ENCODE measurements at places on chromosomes 12 and 14.
A peak's percentile ranks its signal among the peaks of the same experiment; 100 is the strongest.

GRCh38 chr14:89767861-89768268 lies 186.7 kb downstream of the EFCAB11 start:
- no peak for DNase-seq

- DNase-seq: no peak
These were observed 2.8 kb downstream of the CAND1 start for GRCh38 chr12:67271976-67272375.

- DNase-seq: no peak
These were observed 7.8 kb downstream of the CDK17 start for GRCh38 chr12:96392397-96392796.

GRCh38 chr12:92242907-92243306 lies 97.3 kb upstream of the BTG1 start:
- DNase-seq: no peak

DNA sequence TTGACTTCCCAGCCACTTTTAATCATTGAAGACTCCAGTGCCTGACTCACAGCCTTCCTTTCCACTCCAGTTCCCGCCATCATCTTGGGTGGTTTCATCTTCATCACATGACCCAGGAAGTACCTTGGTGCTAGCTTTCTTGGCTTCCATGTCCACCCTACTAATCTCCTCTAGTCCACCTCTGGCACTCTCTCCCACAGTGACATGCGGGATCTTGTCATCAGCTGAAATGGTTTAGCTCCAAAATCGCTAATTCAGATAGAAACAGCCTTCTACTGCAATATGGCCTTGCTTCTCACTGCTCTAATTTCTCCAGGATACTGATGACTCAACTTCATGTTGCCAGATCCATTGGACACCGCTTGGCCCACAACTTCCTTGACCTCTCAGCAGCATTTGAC lies 24.5 kb downstream of the WDR20 start:
- no peak for DNase-seq

GRCh38 chr14:94129758-94130414 lies 482 bp upstream of the IFI27L2 start:
- DNase-seq: peak; percentile 42

GRCh38 chr14:57739516-57739915 lies 126.4 kb downstream of the SLC35F4 start:
- no peak for DNase-seq

DNA sequence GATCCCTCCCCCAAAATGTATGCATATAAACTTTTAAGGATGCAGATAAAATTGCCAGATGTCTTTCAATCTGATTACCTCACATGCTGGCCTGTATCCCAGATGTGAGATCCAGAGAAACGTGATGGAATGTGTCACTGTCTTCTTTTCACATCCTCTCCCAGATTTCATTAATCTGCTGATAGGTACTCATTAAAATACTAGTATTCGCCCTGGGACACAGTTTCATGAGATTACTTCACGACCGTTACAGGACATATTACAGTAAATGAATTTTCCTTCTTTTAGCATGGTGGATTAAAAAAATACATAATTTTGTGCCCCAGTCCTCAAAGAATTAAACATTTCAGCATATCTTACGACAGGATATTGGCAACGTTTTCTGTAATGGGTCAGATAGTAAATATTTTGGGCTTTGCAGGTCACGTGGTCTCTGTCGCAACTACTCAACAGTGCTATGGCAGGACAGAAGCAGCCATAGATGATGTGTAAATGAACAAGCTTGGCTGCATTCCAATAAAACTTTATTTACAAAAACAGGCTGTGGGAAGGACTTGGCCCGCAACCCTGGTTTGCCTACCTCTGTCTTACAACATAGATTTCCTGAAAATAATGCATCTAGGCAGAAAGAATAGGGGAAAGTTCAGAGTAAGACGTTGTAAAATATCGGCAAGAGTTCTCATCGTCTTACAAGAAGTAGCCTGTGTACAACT lies 156.0 kb upstream of the DIO3 start:
- DNase-seq: no peak

- no peak for DNase-seq
These were observed 89.1 kb downstream of the BEGAIN start for GRCh38 chr14:100498068-100498467.

- no peak for DNase-seq
These were observed 75.8 kb downstream of the PPP1R36 start for GRCh38 chr14:64625386-64626232.

DNA sequence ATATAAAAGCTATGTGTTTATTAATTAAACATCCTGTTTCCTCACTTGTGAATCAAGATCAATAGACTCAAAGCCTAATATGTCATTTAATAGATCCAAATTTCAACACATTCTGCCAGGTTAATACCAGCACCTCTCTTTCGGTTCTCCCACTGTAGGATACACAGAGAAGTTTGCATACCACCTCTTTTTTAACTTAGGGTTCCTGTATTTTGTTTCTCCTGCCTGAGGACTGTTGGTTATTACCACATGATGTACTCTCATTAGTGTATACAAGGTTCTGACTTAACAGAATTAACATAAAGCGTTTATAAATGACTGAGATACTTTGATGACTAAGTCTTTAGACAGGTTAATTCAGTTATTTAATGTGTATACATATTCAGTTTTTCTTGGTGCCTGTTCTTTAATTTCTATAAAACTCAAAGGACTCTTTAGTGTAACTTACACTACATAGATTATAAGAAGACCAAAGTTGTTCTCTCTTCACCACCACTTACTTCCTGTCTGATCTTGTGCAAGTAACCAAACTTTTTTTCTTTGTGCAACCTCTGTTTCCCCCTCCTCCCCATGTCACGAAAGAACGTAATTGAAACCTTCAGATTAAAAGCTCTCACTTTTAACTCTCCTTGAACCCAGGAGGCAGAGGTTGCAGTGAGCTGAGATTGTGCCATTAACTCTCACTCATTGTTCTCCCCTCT lies 89.8 kb upstream of the DNM1L start:
- DNase-seq: no peak

- no peak for DNase-seq
These were observed 13.2 kb upstream of the MAP4K5 start for GRCh38 chr14:50545618-50546017.

DNA sequence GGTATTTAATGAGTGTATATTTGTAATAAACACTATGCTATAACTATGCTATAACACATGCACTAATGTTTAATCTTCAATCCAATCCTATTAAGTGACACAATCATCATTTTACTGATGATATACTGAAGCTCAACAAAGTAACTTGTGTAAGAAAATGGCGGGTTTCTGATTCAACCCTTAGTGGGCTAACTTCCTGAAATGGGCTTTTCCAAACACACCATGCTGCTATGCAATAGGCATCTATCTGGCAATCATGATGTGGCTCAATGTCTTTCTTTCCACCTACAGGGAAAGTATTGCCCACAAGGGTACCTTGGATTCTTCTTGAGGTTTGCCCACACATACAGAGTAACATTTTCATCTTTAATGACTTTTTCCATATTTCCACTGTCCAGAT lies 48.3 kb downstream of the DNAI7 start:
- no peak for DNase-seq

DNA sequence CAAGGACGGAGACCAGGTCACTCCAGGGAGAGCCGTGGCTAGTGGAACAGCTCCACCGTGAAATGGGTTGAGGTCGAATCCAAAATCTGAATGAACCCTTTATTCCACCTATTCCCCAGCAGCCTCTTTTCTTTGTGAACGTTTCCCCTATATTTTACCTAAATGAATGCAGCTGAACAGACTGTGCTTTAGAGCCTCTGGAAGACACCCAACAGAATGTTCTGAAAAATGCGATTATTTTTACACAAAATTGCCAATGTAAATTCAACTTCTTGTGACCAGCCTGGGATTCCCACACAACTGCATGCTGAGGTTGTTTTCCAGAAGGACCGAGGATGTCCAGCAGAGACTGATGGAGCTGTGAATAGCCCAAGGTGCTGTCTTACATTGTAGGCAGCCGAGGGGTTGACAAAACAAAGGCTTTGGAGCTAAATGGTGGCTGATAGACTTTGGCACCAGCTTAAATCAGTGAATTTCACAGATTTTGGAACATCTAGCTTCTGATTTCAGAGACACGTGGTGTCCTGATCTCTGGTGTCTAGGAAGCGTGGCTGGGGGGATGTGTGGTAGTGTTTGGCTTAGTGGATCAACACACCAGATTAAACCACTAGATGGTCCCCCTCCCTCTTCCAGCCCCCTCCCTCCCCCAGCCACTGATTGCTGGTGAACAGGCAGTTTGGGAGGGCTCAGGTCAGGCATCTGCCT lies 150.4 kb downstream of the ZNF664 start:
- DNase-seq: no peak

DNA sequence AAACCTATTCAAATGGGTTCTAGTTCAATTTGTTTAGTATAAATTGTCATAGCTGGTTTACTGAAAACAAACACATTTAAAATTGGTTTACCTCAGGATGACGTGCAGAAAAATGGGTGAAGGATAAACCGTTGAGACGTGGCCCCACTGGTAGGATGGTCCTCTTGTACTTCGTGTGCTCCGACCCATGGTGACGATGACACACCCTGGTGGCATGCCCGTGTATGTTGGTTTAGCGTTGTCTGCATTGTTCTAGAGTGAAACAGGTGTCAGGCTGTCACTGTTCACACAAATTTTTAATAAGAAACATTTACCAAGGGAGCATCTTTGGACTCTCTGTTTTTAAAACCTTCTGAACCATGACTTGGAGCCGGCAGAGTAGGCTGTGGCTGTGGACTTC lies 8.3 kb downstream of the CALM1 start:
- no peak for DNase-seq

DNA sequence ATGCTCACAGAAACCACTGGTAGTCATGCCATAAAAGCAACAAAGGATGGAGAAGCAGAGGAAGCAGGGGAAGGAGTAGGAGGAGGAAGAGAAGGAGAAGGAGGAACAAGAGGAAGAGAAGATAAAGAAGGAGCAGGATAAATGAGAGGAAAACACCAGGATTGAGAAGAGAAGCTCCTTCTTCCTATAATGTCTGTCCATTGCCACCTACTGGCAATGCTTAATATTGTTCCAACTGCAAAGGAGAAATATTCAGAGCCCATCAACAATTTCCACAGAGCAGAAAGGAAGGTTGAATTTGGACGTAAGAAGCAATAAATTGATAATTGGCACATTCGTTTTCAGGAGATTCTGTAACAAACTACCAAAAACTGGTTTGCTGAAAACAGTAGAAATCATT lies 898.4 kb downstream of the SLC16A7 start:
- DNase-seq: peak; percentile 15

- DNase-seq: no peak
These were observed 51.6 kb upstream of the RIC8B start for GRCh38 chr12:106722837-106723236.

DNA sequence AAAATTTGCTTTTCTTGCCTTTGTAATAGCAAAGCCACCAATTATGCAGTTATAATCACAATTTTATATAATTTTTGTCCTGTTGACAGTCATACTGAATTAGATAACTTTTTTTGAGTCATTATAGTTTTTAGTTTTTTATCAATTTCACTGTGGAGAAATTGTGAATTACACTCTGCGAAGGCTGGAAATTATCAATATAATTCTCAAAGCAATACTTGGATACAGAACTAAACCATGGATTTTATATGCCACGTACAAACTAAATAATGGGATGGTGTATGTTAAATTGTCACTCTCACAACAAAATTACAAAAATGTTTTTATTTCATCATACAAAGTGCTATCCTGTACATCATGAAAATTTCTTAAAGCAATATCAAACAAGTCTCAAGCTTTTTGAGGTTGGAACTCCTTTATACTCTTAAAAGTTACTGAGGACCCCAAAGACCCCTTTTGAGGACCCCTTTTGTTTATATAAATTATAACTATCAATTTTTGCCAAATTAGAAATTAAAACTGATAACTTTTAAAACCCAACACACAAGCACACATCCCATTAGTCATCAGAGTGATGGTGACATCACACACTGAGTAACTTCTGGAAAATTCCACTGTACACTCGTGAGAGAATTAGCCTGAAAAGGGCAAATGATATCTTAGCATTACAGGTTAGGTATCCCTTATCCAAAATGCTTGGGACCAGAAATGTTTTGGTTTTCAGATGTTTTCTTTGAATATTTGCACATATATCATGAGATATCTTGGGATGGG lies 19.8 kb upstream of the AQP2 start:
- DNase-seq: no peak

Measured in NCI-H1048 (cell line).